ENCODE measurements at places on chromosomes 7 and 10. TPM values are rescaled to one million over a fixed set of nuclear protein-coding genes. Genes with fewer than 3 reads are reported as not detected.

- DNase-seq, result no peak
Observed at GRCh38 chr10:102604439-102604841, 39.8 kb upstream of the TRIM8 start.

DNA sequence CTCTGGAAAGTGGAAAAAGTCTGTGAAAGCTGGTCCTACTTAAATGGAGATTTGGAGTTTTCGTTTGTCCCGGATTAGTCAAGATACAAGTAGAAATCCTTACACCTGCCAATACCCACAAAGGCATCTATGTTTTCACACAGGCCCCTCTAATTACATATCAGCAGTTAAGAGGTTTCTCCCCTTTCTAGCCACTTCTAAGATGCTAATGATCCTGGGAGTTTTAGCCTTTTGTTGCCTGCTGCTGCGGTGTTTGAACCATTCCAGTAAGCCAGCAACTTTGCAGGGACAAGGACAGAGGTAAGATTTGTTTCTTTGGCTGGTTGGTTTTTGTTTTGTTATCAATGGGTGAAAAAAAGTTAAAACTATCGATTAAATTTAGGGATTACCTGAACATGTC, 5.8 kb upstream of the C1QL3 start:
- no peak for DNase-seq

GRCh38 chr10:131207176-131207575, 104.3 kb downstream of the TCERG1L start:
- no peak for DNase-seq

DNA sequence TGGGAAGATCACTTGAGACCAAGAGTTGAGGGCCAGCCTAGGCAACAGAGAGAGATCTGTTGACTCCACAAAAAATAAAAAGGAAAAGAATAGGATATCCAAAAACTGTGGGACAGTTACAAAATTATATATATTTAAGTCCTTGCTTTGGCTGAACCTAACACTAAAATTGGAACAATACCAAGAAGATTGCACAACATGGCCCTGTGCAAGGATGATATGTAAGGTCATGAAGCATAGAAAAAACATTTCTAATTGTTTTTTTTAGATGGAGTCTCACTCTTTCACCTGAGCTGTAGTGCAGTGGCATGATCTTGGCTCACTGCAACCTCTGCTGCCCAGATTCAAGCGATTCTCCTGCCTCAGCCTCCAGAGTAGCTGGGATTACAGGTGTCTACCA, 139.0 kb downstream of the TPST1 start:
- DNase-seq, result no peak

DNA sequence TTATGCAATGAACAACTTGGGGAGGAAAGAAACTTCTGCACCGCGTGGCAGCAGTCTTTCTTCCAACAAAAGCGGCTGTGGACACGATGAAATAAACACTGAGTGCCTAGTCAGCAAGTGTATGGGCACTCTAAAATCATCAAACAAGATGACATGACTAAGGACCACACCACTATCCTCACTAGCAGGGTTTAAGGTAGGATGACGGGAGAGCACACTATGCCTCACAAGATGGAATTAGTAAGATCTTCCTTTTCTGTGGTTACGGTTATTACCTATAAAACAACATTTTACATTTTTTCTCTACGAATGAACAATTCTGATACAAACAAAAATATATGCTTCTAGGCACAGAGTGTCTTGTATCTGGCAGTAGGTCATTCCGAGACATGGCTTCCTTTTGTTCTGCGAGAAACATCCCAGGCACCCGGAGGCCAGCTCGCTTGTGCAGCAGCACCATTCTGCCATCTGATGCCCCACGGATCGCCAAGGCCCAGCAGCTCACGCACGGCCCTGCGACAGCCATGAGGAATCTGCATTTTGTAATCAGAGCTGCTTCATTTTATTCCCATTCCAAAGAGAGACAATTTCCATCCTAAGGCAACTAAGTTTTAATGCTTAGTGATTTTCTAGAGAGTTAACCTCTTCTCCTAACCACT, 54.1 kb upstream of the NCAPG2 start:
- no peak for DNase-seq

DNA sequence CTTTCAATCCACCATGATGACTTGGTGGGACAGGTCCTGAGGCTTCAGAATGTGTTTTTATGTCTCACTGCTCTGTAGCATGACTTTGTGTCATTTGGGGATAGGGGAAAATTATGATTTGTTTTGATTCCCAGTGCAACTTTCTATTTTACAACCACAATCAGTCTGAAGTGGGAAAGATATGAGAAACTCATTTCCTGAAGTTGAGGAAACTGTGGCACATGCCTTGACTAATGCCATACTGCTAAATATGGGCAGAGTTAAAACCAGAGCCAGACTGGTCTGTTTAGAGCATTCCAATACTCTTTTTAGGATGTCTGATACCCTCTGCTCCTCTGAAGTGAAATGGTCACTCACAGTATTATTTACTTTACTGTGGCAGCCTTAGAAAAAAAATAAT, 307.7 kb downstream of the ADRA2A start:
- no peak for DNase-seq

GRCh38 chr7:8246020-8246419, 15.9 kb downstream of the ICA1 start:
- no peak for DNase-seq

- no peak for DNase-seq
Observed at GRCh38 chr7:140646931-140647647, 6.5 kb upstream of the DENND2A start.

- no peak for DNase-seq
Observed at GRCh38 chr7:114310345-114311110, 104.1 kb upstream of the FOXP2 start.

GRCh38 chr7:70325509-70326101, 727.3 kb downstream of the AUTS2 start:
- no peak for DNase-seq

- no peak for DNase-seq
Observed at GRCh38 chr7:43072530-43072929, 39.9 kb upstream of the HECW1 start.

GRCh38 chr10:8919280-8919679, 864.8 kb downstream of the GATA3 start:
- DNase-seq, result no peak

GRCh38 chr10:2121929-2122328, 384.6 kb upstream of the ADARB2 start:
- no peak for DNase-seq

DNA sequence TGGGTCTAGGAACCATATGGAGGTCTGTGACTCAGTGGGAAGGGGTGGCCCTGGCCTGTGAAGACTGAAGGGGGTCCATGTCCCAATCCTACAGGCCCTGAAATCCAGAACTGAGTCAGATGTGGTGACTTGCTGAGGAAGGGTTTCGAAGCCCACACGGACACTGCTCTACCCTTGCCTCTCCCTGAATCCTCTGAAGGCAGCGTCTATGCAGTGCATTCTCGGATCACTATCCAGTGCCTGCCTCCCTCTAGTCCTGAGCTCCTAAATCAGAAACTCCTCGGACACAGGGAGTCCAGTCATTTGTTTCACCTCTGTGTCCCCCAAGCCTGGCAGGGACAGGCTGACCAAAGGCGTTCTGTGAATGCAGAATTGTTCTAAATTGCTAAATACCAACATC, 25.4 kb upstream of the TMEM72 start:
- DNase-seq, result no peak

DNA sequence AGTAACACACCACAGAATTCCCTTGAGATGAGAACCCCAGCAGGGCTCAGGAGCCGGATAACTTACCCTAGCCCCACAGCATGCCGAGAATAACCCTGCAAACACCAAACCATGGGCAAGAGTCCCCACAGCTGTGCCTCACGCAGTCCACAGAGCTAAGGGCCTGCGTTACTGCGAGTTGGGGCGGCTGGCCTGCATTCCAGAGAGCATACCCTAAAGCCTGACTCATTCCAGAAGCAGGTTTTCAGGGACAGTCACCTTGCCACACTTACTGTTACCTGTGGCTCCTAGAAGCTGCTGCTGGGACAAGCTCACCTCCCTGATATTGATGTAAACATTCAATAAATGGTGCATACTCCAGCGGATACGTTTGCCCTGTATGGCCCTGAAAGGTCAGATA, 18.6 kb downstream of the FGFR2 start:
- no peak for DNase-seq

- DNase-seq, result no peak
Observed at GRCh38 chr7:18940593-18941134, 176.8 kb downstream of the TWIST1 start.

- no peak for DNase-seq
Observed at GRCh38 chr10:114492351-114493037, 88.2 kb upstream of the AFAP1L2 start.

DNA sequence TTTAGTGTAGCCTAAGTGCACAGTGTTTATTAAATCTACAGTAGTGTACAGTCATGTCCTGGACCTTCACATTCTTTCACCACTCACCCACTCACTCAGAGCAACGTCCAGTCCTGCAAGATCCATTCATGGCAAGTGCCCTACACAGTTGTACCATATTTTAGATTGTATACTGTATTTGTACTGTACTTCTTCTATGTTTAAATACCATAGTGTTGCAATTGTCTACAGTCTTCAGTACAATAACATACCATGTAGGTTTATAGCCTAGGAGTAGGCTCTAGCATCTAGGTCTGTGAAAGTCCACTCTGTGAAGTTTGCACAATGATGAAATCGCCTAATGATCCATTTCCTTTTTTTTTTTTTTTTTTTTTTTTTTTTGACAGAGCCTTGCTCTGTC, 12.0 kb downstream of the EEPD1 start:
- DNase-seq, result no peak

GRCh38 chr10:7403620-7404019, 7.2 kb downstream of the SFMBT2 start:
- no peak for DNase-seq

GRCh38 chr7:47586925-47587324, 5.0 kb upstream of the TNS3 start:
- DNase-seq, result no peak

- no peak for DNase-seq
Observed at GRCh38 chr7:157293413-157293788, 43.4 kb upstream of the DNAJB6 start.

DNA sequence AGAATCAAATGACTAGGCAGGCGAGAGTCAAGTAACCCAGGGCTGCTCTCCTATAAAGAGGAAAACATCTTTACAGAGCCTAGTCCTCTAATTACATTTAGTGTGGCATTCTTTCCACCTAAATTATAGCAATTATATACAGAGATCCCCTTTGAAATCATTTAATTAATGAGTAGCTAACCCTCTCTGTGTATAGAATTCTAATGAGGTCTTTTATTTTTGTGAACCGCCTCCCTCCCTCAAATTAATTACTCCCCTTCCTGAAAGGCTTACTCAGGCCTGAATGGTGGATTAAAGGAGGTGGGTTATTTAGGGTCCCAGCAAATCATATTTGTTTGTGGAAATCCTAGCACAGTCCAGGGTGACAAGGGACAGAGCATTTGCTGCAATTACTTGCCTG, 551.8 kb downstream of the SORCS3 start:
- DNase-seq, result no peak

- DNase-seq, result no peak
Observed at GRCh38 chr10:30155401-30155800, 96.0 kb upstream of the JCAD start.

- DNase-seq, result no peak
Observed at GRCh38 chr7:16934722-16935340, 53.0 kb upstream of the AGR3 start.

DNA sequence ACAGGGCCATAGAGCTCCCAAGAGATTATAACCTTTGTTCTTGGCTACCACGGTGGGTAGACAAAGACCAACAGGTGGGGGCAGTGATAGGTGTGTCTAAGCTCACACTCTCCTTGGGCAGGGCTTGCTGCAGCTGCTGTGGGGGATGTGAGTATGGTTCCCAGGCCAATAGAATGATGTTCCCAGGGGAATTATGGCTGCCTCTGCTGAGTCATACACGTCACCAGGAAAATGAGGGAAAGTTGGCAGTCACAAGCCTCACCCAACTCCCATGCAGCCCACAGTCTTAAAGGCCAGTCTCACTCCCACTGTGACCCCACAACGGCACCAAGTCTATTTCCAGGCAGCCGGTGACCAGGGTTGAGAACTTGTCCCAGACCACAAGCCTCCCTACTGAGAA, 453.4 kb upstream of the PODXL start:
- no peak for DNase-seq

DNA sequence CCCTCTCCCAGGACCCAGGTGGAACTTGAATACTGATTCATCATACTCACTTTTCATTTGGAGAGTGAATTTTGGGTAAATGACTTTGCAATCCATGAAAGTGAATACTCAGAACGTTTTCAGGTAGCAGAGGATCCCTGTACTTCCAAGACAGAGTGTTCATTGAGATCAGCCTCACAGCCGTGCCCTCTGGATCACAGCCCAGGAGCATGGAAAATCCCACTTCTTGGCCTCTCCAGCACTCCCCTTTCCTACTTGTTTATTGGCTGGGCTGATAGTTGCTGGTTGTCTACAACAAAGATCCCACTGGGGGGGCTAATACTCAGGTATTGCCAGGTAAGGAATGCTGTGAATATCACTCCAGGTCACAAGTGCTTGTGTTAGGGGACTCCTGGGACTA, 5.9 kb downstream of the GCK start:
- no peak for DNase-seq

- DNase-seq, result no peak
Observed at GRCh38 chr7:34044734-34045353, 139.5 kb downstream of the BMPER start.

- DNase-seq, result no peak
Observed at GRCh38 chr10:123595661-123596060, 70.5 kb upstream of the GPR26 start.

DNA sequence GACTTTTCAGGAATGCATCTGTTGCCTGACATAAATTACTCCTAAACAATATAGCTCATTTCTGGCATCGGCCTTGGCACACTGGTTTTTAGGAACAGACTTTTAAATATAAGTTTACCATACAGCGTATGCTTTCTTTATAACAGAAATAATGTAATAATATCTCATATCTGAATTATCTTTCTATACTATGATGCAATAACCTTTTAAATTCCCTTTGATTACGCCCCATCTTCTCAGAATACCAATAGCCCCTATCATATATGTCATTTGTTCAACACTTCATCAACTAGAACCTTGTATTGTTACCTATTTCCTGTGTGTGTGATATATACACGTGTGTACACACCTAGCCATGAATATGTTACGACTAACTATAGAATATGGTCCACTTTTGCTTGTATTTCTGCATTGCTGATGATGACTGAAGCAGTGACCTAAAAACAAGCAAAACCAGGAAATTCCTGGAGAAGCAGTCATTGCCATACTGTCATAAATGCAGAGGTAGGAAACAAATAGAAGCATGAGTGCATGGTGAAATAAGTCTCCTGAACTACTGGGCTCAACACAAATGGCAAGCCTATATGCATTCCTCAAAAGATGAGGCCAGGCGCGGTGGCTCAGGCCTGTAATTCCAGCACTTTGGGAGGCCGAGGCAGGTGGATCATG, 618.4 kb upstream of the NRP1 start:
- no peak for DNase-seq

GRCh38 chr10:95501203-95502094, 59.7 kb downstream of the SORBS1 start:
- no peak for DNase-seq

- DNase-seq, result peak; percentile 79
Observed at GRCh38 chr7:25384788-25385505, 156.7 kb upstream of the NPVF start.

The TAS2R41 gene
- not detected for total RNA-seq

The TFEC gene
- total RNA-seq, result 2.2 TPM

The GPR15LG gene
- 2.1 TPM for total RNA-seq

The FRMD4A gene
- total RNA-seq, result 33.3 TPM

The MNX1 gene
- not detected for total RNA-seq

The ASZ1 gene
- not detected for total RNA-seq

The LIPF gene
- total RNA-seq, result 0.10 TPM

The SLIT1 gene
- total RNA-seq, result 0.59 TPM

The PPP1R17 gene
- not detected for total RNA-seq

The LZTS2 gene
- 32.7 TPM for total RNA-seq

The COBL gene
- total RNA-seq, result 11.9 TPM

Measured in skin of body (tissue), 3 donors.